ENCODE measurements at places on chromosomes 2 and 18.

- DNase-seq, result no peak
These were observed 788 bp downstream of the ARMC9 start for GRCh38 chr2:231199219-231199618.

DNA sequence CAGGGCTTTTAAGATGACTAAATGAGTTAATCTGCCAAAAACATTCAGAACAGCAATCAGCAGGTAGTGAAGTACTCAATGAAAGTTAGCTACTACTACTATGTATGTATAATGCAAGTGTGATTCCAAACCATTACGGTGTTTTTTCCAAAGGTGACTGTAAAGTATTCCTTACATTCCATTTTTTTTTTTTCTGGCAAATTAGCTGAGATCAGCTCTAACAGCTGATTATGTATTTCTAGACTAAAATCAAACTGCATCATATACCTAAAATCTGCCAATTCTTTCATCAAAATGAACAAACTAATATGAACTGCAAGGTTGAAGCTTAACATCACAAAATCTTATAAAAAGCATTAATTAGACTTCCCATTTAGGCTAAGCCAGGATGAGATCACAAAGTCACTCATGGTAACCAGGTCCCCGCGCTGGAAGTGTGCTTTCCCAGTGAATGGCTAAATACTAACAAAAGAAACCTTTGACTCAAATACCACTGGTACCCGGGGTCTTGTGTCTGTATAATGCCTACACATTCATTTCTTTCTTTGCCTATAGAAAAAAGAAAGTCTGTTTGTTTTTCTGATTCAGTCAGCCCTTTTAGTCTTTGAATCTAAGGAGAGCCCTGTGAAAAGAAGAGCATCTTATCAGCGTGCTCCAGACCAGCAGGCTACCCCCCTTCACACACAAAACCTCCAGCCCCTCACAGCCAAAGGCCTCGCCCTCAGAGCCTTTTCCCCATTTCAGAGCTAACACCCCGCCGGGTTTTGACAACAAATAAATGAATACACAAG lies 88.3 kb downstream of the RBMS1 start:
- no peak for DNase-seq

GRCh38 chr18:79952996-79953559 lies 1.6 kb upstream of the SLC66A2 start:
- no peak for DNase-seq

DNA sequence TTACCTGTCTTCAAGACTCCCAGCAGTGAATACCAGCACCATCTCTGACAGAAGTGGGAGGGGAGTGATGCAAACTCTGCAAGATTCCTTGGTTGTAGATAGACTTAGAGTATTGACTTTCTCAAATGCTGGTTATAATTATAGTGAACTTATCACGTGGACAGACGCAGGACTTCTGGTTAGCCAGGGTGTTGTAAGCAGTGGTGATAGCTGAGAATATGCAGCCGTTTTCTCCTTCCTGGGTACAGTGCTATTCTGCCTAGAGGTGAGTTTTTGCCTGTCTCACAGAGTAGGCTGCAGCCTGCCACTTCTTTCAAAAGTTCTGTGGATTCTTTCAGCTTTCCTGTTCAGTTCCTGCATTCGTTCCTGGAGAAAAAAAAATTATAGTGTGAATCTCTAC lies 733 bp upstream of the CXCR2 start:
- DNase-seq, result no peak

GRCh38 chr2:175599966-175600831 lies 401.9 kb downstream of the LNPK start:
- no peak for DNase-seq

GRCh38 chr2:51165534-51166260 lies 133.8 kb upstream of the NRXN1 start:
- no peak for DNase-seq

- no peak for DNase-seq
These were observed 141.7 kb upstream of the GPC1 start for GRCh38 chr2:240293557-240294461.

GRCh38 chr18:78622907-78623541 lies 356.6 kb upstream of the SALL3 start:
- DNase-seq, result no peak

DNA sequence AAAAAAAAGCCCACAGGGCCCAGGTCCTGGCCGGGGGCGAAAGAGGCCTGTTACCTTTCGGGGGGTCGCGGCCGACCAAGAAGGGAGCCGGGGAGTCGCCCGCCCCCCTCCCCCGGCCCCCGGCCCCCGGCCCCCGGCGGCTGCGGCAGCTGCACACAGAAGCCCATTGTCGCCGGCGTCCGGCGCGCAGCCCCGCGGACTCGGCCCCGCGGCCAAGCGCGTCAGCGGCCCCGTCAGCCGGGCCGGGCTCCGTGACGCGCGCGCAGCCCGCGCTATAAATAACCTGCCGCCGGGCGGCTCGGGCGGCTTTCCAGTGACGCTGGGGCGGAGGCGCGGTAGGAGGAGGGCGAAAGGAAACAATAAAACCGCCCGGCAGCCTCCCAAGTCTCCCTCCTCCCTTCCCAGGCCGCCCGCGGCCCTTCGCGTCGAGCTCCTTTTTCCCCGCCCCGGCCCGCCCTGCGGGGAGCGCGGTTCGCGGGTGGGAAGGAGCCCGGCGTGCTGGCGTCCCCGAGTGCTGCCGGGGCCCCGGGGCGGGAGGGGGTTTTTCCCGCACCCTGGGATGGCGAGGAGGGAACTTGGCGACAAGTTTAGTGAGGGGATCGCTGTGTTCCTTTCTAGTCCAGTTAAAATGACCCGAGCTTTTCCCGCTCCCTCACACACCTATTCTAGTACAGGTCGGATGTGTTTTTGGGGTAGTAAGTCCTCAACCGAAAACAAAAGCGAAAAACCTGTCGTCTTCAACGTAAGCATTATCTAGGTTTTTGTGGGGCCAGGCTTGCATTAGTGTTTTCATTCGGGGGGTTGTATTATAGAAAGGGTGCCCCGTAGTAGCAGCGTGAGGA lies 10.0 kb upstream of the NR4A2 start:
- peak; percentile 66 for DNase-seq

GRCh38 chr2:196217116-196217515 lies 45.7 kb upstream of the STK17B start:
- no peak for DNase-seq
